ENCODE measurements at places on chromosomes 11 and 22.

DNA sequence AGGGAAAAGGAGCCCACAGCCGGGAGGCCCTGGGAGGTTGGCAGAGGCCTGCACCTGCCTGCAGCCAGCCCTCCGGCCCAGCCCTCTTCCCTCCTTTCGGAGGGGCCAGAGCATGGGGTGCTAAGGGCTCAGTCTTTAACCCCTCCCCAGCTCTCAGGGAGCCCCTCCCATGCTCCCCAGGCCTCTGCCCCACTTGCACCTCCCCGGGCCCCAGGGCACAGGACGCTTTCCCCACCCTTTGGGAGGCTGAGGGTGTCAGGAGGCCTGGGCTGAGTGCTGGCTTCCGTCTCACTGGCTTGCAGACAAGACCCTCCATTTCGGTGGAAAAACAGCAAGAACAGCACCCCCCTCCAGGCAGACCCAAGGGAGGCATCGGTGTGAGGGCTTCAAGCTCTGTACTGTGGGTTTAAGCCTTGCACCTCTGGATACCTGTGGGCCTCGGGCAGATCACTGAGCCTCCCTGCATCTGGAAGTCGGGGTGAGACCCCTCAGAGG is 7.3 kb downstream of the ASCL2 start:
- DNase-seq, result no peak

GRCh38 chr11:126968915-126969314 is 31.7 kb downstream of the KIRREL3 start:
- DNase-seq, result no peak

DNA sequence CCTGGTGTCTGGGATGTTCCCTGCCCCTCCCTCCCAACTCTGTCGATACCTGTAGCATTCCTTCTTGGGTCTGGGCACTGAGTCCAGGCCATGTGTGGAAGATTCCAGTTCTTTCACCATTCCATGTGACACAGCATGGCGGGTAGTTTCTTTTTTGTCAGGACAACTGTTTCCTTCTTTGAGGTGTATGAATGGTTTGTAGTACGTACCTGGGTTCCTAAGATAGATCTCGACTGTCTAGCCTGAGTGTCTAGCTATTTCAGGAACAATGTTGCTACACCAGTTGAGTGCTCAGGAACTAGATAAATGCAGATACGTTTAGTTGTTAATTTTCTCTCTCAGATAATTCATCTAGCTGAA is 43.3 kb downstream of the TNRC6B start:
- no peak for DNase-seq

- DNase-seq, result no peak
These were observed 2.8 kb downstream of the MADD start for GRCh38 chr11:47272706-47273105.

GRCh38 chr11:130390071-130390758 is 38.2 kb downstream of the ADAMTS8 start:
- DNase-seq, result peak; percentile 54

DNA sequence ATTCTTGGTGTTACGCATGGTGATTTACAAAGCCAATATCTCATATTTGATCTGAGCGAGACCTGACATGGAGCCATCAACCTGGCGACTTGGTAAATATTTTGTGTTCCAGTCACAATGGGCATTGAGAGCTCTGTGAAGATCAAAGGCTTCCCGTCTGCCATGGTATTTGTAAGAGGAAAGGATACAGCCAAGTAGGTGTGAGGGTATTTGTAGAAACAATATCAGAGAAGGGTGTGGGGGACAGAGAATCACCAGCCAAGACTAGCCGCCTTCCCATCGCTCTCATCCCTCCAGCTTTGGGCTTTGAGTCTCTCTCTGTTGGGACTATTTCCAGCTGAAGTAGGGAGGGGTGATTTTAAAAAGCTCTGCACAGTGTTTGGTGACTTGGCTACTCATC is 173.4 kb upstream of the BDNF start:
- DNase-seq, result no peak

- no peak for DNase-seq
These were observed 15.8 kb downstream of the P2RY2 start for GRCh38 chr11:73233692-73234470.

- no peak for DNase-seq
These were observed 18.9 kb downstream of the SHANK3 start for GRCh38 chr22:50691521-50691920.

DNA sequence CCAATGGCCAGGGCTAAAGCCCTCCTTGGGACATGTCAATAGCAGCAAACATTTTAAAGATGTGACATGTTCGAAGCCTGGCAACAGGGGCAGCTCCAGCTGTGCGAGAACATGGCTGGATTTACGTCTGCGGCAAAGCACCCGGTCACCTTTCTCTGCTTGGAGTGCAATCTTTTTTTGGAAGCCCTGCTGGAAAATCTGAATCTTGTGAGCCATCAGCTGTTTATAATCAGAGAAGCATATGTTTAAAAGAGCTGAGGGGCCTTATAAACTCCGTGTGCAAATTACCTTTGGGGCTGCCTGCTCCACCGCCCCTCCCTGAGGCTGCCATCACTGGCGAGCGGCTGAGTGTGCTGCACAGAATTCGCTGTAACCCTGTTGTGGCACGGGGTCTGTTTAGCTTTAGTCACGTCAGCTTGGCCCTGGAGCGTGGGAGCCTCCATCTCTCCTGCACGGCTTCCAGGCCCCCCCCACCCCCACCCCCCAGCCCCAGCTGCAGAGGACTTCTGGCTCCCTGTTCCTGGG is 9.0 kb upstream of the KCNQ1OT1 start:
- DNase-seq, result no peak

- no peak for DNase-seq
These were observed 45.6 kb downstream of the TRMU start for GRCh38 chr22:46381142-46381541.

DNA sequence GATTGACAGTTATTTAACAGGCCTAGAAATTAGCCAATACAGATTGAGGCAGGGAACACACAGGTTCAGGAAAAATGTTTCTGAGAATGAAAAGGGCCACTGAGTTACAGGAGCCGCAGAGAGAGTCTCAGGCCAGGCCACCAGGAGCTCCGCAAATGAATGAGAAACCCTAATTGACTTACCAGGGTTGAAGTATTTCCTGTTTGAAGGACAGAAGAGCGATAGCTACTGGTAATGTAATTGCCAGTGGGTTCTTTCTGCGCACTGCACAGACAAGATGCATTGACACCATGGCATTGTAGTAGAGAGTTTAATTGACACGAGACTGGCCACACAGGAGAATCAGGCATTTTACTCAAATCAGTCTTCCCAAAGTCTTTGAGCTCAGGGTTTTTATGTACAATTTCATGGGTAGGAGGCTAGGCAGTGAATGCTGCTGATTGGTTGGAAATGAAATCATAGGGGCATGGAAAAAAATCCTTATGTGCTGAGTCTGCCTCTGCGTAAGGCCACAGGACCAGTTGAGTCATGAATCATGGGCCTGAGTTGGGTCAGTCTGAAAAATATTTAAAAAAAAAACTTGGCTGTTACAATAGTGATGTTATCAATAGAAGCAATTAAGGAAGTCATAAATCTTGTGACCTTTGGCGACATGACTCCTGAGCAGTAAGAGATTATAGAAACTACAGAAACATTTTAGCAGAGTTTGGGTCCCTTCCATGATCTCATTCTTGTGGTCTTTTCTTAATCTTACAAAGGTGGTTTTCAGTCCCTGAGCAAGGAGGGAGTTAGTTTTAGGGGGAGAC is 203.8 kb downstream of the CASP12 start:
- no peak for DNase-seq

DNA sequence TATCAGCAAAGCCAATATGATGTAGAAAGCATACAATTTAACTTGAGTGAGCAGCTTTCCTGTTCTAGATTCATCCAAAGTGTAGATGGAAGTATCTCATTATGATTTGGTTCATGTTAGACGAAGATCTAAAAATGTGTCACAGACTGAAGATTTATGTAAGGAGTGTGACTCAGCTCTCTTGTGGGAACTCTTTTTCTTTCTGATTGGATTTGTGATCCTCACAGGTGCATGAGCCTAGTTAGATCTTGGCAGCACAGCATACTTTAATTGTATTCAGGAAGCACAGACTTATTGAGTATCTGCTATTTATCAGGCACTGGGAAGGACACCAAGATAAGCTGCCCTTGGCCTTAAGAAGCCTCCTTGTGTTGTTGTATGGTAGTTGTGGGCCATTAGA is 147.1 kb downstream of the C11orf91 start:
- no peak for DNase-seq

DNA sequence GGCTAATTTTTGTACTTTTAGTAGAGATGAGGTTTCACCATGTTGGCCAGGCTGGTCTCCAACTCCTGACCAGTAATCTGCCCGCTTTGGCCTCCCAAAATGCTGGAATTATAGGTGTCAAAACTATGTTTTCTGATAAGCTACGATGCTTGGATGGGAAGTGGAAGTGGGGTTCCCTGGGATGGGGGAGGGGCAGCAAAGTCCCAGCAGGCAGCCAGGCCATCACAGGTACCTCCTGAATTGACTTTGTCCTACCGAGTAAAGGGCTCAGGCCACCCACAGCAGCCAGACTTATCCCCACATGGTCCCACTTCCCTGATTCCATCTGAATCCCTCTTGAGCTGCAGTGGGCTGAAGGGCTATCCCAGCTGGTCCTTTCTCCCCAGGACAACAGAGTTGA is 6.9 kb downstream of the FTH1 start:
- DNase-seq, result no peak

DNA sequence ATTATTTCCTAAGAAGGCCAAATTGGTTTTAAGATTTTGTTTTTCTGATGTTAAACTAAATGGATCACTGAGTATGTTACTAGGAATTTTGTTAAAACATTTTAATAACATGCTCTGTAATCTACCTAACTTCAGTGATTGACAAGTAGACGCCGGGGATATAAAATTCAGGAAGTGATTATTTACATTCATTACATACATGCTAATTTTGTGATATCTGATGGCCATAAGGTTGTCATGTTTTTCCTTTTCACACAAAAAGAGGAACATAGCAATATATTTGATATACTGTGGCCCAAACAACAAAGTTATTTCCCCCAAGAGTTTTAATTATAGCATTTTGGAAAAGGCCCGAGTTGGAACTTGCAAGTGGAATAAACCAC is 12.1 kb downstream of the SCUBE1 start:
- DNase-seq, result no peak

GRCh38 chr11:122512688-122513087 is 142.8 kb upstream of the UBASH3B start:
- no peak for DNase-seq

- no peak for DNase-seq
These were observed 50.5 kb upstream of the EIF3D start for GRCh38 chr22:36579441-36579840.

DNA sequence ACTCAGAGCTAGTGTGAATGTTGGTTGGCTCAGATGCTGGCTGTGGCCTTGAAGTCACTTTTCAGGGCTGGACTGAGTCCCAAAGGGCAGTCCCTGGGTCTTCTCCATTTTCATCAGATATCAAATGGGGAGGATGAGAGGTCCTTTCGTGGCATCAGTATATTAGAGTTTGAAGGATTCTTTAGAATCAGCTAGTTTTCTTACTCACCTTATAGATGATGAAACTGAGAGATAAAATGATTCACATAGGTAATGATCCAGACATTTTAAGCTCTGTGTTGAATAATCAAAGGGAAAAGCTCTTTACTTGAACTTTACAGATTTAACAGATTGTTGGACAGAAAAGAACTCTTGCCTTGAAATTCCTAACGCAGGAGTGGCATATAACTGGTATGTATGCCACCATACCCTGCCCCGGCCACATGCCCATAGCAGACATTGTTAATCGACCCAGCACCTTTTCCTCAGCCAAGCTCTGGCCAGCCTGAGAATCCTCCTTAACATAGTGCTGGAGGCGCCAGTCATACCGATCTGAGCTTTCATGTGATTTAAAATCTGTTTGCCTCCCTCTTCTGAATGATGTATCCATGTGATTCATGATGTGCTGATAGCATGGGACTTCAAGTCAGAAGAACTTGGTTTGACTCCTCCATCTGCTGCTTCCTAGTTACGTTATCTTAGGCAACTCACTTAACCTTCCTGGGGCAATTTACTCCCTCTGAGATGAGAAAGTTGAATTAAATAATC is 60.0 kb downstream of the BARX2 start:
- DNase-seq, result no peak

DNA sequence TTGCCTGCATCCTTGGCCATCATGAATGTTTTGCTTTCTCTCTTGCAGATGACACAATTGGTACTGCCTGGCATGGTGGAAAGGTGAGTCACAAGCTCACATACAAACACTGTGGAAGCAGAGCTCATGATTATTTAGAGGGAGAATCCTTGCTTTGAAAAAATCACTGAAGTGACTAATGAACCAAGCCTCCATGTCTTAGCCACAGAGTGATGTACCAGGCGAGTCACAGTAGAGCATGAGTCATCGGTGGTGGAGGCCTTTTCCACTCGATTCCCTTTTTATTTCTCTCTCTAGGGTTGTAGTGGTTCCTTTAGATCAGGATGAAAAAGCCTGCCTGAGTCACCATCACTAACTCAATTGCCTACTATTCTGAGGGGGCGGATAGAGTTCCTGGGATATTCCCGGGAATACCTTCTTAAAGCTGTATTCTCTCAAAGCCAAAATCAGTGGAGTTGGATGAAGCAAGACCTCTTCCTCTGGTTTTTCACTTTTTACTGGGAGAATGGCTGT is 49.6 kb upstream of the ALKBH3 start:
- peak; percentile 97 for DNase-seq

GRCh38 chr11:65538915-65539743 is 14.2 kb downstream of the SCYL1 start:
- DNase-seq, result no peak

DNA sequence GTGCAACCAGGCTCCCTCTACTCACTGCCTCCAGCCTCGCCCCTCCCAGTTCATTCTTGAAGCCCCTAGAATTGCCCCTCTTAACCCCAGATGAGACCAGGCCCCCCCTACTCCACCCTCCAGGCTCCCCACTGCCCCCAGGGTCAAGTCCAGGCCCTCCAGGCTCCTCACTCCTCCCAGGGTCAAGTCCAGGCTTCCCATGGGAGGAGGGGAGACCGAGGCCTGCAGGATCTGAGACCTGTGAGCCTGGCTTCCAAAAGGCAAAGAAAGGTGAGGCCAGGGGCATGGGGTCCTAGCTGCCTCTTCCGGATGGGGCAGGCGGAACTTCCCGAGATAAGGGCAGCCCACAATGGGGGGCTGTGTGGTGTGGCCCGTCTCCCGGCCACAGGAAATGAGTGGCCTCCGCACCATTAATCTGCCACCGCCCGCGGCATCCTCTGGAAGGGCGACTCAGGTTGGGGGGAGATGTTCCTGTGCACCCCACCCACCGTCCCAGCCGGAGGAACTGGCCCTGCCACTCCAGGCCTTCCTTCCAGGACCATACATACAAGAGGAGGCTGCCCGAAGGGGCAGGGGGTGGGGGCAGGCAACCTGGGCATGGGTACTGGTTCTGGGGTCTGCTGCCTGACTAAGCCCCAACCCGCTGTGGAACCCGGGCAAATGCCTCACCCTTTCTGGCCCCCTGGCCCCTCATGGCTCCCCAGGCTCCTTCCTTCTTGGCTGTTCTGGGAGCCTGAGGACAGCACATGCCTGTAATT is 35.1 kb upstream of the WNT11 start:
- DNase-seq, result no peak

- DNase-seq, result no peak
These were observed 375.9 kb downstream of the LUZP2 start for GRCh38 chr11:24872651-24873311.

All from Panc1 (cell line).